ENCODE measurements at places on chromosomes 5 and 9.

DNA sequence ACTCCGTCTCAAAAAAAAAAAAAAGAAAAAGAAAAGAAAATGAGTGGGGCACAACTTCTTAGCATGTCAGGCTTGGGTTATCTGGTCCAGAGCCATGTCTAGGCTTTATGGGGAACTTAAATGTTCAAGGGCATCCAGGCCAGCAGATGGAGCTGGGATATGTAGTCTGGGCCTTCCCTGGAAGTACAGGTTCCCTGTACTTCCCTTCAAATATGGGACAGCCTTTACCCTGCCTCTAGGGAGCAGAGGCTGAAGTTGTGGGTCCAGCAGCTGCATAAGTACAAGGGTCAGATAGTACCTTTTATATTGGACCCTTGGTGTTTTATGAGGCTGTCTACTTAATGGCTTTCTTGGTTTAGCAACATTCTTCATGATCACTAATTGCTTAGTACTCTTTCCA is 42.1 kb downstream of the FAF2 start:
- DNase-seq = no peak

- DNase-seq = no peak
Measured at GRCh38 chr9:4207881-4208615, 91.8 kb downstream of the GLIS3 start.

GRCh38 chr5:69308046-69308553 is 24.5 kb downstream of the CCDC125 start:
- no peak for DNase-seq

GRCh38 chr9:137045294-137046087 is 486 bp downstream of the NPDC1 start:
- peak; percentile 45 for DNase-seq

- peak; percentile 99 for DNase-seq
Measured at GRCh38 chr9:136410500-136411287, at the start of the genes ENTR1 and PMPCA. TSS of gene ENTR1 (minus strand) at chr9:136410614. CDS start at chr9:136410397, 217 bp downstream. TSS of gene PMPCA (plus strand) at chr9:136410658. CDS start at chr9:136410669, 11 bp downstream.

DNA sequence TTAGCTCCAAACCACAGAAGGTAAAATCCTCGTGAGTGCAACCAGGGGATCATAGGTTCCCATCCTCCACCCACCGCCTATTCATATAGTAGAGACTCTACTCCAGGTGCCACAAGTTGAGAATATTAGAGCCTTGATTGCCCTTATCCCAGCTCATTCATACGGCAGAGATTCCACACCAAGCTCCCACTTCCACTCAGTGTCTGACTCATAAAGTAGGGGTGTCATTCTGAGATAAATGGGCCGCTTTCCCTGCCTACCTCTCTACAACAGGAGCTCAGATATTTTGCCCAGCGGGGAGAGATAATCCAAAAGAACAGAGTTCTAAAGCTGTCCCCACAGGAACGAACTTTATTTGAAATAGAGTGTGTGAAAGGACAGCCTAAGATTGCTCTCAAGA is 9.4 kb downstream of the SLC22A4 start:
- DNase-seq = no peak

DNA sequence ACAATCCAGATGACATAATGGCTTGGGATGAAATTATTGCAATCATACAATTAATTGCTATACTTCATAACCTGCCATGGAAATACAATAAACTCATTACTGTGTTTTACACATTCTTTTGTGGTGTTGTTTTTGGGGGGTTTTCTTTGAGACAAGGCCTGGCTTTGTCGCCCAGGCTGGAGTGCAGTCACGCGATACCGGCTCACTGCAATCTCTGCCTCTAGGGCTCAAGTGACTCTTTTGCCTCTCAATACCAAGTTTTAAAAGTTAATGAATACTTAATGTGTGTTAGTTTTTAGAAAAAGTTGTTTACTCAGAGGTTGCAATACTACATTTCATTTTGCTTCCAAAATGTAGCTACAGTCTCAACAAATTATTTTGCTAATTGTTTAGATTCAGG is 598.4 kb downstream of the CHSY3 start:
- DNase-seq = no peak
